AG09319 (cell line): ENCODE measurements at places on chromosomes 7 and 10.

DNA sequence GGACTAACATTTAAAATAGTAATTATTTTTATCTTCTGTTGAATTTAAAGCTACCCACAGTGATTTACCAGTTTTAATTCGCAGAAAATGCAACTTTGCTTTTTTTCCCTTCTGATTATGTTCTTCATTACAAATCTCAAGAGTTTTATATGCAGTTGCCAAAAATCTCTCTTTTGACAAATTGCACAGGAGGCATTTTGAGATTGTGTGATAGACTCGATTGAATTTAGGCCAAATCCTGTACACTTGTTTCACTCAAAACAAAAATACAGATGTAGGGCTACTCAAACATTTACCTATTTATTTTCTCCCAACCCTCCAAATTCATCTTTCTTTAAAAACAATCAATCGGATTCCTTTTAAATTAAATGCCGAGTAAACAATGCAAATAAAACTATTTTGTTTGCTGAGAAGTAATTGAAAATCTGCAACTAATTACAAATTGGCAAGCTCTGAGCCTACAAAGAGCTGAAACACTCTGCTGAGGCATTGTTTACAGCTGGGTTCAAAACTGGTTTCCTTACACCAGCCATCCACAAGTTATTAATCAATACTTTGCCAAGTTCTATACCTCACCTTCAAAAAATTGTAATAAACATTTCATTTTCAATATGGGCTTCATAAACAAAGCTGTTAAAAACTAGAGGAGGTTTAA is 214.9 kb upstream of the TCF7L2 start:
- peak; percentile 30 for DNase-seq

DNA sequence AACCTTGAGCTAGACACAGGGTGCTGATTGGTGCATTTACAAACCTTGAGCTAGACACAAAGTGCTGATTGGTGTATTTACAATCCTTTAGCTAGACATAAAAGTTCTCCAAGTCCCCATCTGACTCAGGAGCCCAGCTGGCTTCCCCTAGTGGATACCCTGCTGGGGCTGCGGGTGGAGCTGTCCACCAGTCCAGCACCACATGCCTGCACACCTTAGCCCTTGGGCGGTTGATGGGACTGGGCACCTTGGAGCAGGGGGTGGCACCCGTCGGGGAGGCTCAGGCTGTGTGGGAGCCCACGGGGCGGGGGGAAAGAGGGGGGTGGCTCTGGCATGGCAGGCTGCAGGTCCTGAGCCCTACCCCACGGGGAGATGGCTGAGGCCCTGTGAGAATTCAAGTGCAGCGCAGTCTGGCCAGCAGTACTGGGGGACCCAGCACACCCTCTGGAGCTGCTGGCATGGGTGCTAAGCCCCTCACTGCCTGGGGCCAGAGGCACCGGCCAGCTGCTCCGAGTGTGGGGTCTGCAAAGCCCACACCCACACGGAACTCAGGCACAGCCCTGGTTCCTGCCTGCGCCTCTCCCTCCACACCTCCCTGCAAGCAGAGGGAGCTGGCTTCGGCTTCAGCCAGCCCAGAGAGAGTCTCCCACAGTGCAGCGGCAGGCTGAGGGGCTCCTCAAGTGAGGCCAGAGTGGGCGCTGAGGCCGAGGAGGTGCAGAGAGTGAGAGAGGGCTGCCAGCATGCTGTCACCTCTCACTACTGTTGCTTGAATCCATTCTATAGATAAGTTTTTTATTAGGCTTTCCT is 369.8 kb upstream of the SMIM30 start:
- no peak for DNase-seq

- DNase-seq = no peak
Observed at GRCh38 chr10:114412907-114413797, 8.8 kb upstream of the AFAP1L2 start.

GRCh38 chr7:125661-126060 is 66.7 kb upstream of the FAM20C start:
- no peak for DNase-seq

DNA sequence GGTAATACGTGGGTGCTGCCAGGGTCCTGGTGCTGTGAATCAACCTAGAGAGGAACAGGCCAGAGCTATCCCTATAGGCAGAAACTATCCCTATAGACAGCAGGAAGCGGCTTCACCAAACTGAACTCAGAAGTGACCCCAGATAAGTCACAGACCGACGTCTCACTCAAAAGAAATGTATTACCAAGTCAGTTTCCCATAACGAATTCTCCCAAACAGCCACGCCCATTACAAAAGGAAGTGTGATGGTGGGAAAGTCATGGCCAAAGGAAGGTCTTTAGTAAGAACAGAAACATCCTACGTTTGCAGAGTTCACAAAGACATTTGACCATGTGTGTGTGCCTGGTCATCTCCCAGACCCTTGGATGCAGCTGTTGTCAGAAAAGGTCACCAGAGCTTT is 470.8 kb upstream of the ADARB2 start:
- no peak for DNase-seq

GRCh38 chr10:54011117-54011516 is 789.9 kb downstream of the PCDH15 start:
- no peak for DNase-seq

DNA sequence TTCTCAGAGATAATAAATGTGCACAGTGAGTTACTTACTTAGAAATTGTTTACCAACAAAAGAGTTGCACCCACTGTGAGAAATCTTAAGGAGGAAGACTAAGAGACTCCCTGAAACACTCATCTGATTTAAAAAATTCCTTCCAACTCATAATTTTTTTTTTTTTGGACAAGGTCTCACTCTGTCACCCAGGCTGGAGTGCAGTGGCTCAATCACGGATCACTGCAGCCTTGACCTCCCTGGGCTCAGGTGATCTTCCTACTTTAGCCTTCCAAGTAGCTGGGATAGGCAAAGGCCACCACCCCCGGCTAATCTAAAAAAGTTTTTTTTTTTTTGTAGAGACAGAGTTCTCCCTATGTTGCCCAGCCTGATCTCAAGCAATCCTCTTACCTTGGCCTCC is 36.0 kb downstream of the MALSU1 start:
- no peak for DNase-seq

- no peak for DNase-seq
Observed at GRCh38 chr7:74544706-74545469, 91.2 kb downstream of the GTF2IRD1 start.

DNA sequence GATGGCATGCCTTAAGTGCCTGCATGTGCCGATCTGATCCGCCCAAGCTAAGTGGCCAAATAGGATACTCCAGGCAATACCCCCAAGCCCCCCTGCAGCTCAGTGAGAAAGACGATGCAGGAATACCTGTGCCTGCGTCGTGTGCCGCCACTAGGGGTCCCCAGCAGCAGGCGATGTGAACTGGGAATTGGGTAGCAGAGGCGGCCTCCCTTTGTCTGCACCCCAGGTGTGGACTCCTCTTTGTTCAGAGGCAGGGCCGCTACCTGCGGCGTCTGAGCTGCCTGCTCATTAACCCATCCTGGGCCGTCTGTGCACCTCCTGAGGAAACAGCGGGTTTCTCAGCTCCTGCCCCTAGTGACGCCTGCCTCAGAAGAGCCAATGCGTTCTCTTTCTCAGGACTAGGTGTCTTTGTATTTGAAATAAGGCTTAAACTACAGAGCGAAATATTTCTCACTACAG is 4.8 kb upstream of the CHN2 start:
- DNase-seq = no peak

- DNase-seq = no peak
Observed at GRCh38 chr10:127720142-127720541, 16.8 kb upstream of the FOXI2 start.

- DNase-seq = no peak
Observed at GRCh38 chr10:70323697-70324338, 40.0 kb upstream of the NPFFR1 start.

- no peak for DNase-seq
Observed at GRCh38 chr7:75881436-75882095, 2.7 kb downstream of the RHBDD2 start.

GRCh38 chr7:116246357-116246756 is 36.0 kb downstream of the TES start:
- no peak for DNase-seq

GRCh38 chr10:21494191-21495001 is 31.1 kb downstream of the SKIDA1 start:
- no peak for DNase-seq

DNA sequence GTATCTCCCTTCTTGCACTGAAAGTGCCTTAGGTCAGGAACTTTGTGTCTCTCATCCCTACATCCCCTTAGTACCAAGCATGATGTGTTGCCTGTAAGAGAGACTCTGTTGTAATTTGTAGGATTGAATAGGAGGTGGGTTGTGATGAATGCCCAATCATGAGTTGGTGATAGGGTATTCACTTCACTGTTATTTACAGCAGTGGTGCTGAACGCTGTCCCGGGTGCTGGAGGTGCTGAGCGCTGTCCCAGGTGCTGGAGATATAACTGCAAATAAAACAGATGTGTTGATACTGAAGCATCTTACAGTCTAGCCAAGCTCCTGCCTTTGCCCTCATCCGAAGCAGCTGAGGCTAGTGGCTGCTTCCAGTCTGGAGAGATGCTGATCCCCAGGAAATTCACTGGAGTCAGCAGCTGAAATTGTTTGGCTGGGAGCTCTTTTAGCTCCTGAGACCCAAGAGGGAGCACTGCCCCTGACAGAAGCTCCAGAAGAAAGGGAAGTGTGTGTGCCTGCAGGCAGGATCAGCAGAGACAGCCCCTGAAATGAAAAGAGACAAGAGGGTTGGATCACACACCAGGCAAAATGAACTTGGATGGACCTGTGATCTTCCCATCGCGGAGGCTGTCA is 183.4 kb downstream of the SORCS3 start:
- DNase-seq = no peak

- DNase-seq = no peak
Observed at GRCh38 chr7:30984359-30985107, 20.8 kb downstream of the GHRHR start.

GRCh38 chr10:131870831-131871672 is 29.8 kb upstream of the PPP2R2D start:
- no peak for DNase-seq

GRCh38 chr10:14584661-14585060 is 190.0 kb downstream of the FAM107B start:
- DNase-seq = no peak
